ENCODE measurements at places on chromosomes 7 and 10.

DNA sequence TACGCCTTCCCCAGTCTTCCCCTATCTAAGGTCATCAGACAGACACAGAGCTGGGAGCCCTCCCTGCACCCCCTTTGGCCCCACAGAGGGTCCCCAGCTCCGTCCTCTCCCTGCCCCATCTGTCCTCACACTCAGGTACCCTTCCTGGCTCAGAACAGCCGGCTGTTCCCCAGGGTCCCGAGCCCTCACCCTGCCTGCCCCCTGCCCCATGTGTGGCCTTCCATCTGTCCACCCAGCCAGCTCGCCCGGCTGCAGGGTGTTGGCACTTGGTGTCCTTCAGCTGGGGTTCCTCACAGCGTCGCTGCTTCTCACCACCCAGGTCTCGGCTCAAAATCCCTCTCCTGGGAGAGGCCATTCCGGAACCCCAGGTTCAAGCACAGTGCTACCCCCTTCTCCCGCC lies 28.9 kb upstream of the ELFN1 start:
- no peak for DNase-seq

DNA sequence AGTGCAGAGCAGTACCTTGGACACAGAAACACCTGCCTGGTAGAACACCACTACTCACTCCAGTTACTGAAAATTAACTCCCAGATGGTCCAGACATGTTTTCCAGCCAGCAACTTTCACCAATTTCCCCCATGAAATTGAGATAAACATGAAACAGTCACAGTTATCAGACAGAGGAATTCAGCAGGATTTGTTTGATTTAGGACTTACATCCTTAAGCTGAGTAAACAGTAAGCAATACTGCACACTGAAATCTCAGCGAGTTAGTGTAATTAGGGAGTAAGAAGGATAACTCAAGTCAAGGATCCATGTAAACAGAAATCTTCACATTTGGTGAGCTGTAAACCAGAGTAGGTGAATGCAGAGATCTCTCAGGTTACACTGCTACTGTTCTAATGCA lies 353.5 kb downstream of the ELMO1 start:
- DNase-seq = no peak

GRCh38 chr7:129501760-129502707 lies at the start of gene SMKR1:
TSS of gene SMKR1 (plus strand) at chr7:129502531. CDS start at chr7:129502825, 294 bp downstream.
- peak; percentile 93 for DNase-seq

GRCh38 chr10:24469993-24470392 lies 253.7 kb downstream of the ARHGAP21 start:
- DNase-seq = no peak

- no peak for DNase-seq
Measured at GRCh38 chr7:88398459-88398858, 91.8 kb upstream of the STEAP4 start.

DNA sequence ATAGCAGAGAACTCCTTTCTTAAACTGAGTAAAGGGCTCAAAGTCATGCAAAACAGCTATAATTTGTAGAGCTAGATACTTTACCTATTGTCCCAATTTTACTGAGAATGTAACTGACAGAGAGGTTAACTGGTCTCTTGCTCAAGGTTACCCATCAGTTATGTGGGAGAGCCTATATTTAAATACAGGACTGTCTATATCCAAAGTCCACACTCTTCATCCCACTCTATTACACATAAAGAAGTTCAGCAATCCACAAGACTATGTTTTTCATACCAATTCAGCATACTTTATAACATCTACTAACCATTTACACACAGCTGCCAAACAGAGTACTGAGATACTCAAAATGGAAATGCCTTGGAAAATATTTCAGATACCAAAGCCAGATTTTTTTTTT lies 100.2 kb downstream of the MICU1 start:
- no peak for DNase-seq

GRCh38 chr10:119139464-119140067 lies 25.9 kb downstream of the SFXN4 start:
- DNase-seq = peak; percentile 40

DNA sequence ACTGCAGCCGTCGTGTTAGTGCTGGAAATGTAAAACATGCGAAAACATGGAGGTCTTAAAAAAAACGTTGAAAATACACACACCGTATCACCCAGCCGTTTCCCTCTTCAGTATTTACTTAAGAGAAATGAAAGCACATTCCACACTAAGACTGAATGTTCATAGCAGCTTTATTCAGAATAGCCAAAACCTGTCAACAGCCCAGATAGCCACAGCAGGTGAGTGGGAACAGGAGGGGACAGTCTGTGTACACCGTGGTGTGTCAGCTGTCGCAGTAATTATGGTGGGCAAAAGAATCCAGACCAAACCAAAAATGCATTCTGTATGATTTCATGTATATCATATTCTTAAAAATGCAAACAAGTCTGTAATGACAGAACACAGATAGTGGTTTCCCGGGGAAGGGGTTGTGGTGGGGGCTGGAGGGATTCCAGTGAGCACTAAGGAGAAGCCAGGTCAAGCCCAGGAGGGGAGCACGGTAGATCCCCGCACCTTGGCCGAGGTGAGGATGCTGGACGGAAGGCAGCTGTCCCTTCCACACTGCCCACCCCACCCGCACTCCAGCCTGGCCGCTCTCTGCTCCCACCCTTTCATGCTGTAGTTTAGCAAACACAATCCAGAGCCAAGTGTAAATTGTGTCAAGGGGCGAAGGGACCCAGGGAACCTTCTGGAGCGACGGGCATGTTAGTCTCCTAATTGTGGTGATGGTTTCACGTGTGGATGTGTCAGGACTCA lies 123.6 kb downstream of the NKX6-2 start:
- DNase-seq = no peak
